ENCODE measurements at places on chromosomes 7 and 10.
A peak's percentile ranks its signal among the peaks of the same experiment; 100 is the strongest.

GRCh38 chr7:155266440-155266839 is 31.2 kb upstream of the INSIG1 start:
- no peak for DNase-seq

DNA sequence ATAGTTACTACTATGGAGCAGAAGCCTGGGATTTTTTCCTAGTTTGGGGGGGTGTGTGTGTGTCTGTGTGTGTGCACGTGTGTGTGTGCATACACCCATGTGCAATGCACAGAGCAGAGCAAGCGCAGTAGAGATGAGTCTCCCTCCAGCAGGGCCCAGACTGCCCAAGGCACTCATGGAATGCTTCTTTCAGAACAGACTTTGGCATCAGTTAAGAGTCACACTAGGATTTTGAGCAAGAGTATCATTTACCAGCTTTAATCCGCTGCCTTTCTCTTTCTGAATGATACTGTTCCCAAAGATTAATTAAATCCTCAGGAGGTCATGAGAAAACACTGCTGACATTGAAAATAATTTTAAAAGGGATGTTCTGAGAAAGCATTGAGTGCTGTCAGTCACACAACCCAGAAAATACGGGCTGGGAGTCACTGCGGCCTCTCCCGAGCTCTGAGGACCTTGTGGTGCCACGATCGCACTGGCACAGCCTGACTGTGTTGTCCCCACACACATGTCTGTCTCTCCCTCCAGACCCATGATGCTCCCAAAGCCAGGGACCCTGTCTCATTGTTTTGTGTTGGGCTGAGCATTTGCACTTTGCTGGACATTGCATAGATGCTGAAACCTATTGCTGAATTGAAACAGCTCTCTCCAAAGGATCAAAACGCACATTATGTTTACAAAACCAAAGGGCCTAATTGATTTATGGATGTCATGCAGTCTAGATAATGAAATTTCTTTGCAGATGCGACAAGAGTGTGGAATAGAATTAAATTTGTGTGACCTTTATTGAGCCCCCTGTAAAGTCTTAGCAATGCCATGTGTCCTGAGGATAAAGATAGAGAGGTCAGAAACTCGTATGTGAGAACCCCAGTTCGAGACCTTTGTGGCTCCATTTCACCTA is 54.7 kb upstream of the FIGNL1 start:
- DNase-seq: no peak

- peak; percentile 69 for DNase-seq
These were observed 99.8 kb downstream of the SND1 start for GRCh38 chr7:127751490-127752448.

DNA sequence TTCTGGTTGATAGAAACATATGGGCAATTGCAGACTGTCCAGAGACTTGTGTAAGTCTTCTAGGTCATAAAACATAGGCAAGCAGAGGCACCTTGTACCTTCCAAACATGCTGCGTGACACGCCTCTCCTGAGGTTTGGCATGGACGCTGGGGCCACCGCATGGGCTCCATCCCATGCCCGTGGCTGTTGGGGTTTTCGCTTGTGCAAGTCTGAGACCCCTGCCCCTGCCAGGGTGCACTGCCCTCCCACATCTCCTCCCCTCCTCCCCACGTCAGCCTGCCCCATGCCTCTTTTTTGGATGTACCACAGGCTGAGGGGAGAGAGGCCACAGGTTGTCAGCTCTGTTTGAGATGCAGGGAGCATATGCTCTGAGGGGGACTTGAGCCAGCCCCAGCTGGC is 19.0 kb downstream of the EIF3B start:
- DNase-seq: no peak

DNA sequence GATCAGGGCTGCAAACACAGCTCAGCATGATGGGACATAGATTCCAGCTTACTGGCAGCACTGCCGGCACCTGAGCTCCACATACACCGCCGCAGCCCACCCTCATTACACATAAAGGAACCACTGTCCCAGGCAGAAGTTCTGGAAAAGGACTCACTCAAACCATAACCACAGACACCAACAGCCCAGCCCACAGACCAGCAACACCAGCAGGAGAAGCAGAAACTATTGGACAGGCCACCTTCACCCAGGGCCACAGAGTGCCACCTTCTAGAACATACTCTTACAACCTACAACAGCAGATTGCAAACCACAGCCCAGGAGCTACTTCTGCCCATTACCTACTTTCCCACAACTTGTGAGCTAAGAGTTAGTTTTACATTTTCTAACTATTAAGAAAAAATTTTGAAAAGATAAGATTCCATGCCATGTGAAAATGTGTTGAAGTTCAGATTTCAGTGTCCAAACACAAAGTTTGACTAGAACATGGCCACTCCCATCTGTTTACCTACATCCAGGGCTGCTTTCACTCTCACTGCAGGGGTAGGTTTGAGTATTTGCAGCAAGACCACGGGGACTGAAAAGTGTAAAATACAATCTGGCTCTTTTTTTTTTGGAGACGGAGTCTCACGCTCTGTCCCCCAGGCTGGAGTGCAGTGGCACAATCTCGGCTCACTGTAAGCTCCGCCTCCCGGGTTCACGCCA is 153.0 kb downstream of the TNS3 start:
- DNase-seq: no peak

DNA sequence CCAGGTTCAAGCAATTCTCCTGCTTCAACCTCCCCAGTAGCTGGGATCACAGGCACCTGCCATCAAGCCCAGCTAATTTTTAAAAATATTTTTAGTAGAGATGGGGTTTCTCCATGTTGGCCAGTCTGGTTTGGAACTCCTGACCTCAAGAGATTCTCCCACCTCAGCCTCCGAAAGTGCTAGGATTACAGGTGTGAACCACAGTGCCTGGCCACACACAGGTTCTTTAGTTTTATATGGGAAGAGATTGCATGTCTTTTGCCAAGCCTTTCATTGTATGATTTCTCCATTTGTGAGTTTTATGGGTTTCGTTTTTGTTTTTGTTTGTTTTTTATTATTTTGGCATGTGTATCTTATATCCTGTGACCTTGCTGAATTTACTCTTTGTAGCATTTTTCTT is 40.9 kb downstream of the C1GALT1 start:
- DNase-seq: no peak

GRCh38 chr10:109451879-109452278 is 471.4 kb downstream of the XPNPEP1 start:
- DNase-seq: no peak

DNA sequence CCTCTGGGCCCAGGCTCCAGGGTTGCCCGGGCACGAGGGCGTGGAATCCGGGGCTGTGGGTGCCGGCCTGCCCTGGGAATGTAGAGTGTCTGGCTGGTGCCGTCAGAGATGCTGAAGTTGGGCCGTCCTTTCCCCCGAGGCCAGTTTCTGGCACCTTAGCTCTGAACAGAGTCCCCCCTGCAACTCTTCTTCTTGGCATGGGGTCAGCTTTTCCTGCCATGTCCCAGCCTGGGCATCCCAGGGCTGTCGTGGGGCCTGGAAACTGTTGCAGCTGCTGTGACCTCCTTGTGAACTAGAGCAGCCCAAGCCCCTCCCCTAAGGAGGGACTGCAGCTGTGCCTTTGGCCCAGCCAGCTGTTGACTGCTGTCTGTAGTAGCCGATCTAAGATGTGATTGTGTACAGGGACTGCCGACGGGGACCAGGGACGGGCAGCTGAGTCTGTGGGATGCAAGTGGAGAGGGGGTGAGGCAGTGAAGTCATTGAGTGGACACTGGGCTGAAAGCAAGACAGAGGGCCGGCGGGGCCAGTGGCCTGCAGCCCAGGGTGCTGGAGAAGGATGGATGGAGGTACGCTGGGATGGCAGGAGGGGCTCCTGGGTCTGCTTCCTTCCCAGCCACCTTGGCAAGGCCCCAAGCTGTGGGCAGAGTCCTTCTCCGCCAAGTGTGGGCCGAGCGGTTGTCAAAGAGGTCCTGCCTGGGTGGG is 35.8 kb downstream of the GBX1 start:
- no peak for DNase-seq

DNA sequence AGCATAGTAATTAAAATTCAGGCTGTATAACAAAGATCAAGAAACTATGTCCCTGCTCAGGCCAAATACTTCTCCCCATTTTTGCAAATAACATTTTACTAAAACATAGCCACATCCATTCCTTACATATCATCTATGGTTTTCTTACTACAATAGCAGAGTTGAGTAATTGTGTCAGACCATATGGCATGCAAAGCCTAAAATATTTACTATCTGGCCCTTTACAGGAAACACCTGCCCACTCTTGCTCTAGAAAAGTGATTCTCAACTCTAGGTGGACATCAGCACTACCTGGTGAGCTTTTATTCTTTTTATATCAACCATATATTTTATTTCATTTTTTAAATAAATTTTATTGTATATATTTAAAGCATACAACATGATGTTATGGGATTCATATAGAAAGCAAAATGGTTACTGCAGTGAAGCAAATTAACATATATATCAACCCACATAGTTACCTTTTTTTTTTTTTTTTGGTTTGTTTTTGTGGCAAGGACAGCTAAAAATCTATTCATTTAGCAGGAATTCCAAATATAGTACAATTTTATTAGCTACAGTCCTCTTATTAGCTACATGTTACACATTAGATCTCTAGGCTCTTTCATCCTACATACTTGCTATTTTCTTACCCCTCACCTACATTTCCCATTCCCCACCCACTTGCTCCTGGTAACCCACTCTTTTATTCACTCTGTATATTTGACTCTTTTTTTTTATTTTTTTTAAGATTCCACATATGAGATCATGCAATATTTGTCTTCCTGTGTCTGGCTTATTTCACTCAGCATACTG is 19.6 kb downstream of the ABI1 start:
- no peak for DNase-seq

- no peak for DNase-seq
These were observed 9.0 kb upstream of the RASSF4 start for GRCh38 chr10:44950326-44951225.

DNA sequence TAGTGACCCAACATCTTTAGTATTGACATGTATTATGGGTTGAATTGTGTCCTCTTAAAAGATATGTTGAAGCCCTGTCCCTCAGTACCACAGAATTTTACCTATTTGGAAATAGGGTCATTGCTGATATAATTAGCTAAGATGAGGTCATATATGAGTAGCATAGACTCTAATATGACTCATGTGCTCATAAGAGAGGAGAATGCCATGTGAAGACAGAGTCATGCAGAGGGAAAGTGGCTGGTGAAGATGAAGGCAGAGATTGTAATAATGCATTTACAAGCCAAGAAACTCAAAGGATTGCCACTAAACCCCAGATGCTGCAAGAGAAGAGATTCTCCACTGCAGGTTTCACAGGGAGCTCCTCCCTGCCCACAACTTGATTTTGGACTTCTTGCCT is 496.4 kb downstream of the KIF20B start:
- DNase-seq: no peak

GRCh38 chr10:74502963-74503608 is 323.3 kb upstream of the KAT6B start:
- no peak for DNase-seq

- no peak for DNase-seq
These were observed 71.1 kb upstream of the CUX1 start for GRCh38 chr7:101746314-101746713.

DNA sequence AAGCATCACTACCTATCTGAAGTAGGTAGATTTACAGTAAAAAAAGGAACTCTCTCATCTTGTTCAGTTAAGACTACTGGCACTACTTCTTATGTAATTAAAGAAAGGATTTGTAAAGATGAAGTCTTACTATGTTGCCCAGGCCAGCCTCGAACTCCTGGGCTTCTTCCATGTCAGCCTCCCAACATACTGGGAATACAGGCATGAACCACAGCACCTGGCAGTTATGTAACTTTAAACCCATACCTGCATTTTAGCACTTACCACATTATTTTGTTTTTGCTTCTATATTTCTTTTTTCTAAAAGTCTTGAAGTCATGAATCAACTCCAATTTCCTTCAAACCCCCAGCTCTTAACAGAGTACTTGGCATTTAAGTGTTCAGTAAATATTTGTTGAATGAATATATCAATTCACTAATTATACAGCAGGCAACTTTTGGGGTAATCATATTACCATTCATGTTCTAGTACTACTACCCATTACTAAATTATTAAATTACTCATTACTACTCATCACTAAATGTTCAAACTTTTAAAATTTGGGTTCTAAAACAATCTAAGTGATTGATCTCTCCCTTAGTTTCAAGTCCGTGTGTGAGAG is 31.6 kb upstream of the CCDC71L start:
- no peak for DNase-seq

DNA sequence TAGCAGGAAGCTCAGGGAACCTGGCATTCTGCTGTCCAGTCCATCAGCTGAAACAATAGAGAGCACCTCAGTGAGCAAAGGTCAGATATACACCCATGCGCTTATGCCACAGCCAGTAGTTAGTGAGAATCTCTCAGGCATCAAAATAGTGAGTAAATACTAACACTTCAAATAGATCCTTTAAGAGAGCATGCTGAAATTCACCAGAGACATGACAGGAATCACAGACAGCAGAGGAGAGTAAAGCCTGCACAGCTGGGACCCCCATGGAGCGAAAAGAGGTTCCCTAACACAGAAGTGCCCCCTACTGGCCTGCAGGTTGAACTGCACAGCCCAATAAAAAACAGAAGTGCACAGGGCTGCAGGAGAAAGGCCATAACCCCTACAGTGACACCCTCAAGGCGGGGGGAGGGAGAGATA is 57.6 kb upstream of the ANTXRL start:
- DNase-seq: no peak

DNA sequence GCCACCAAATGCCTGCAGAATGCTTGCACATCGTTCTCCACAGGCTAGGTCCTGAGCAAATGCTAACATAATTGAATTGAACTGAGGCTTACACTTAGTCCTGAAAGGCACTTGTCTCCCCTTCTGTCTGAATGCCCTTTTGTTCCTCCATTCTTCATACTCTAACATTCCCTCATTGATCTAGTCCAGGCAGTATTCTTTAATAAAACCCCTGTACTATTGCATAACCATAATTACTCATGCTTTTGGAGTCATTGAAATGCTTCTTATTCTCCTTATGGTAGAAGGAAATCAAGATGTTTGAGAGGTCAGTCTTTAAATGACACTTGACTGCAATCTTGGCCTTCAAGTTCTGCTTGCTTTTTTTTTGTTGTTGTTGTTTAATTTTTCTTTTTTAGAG is 7.1 kb downstream of the PI4K2A start:
- DNase-seq: no peak

GRCh38 chr7:120207037-120207436 is 65.9 kb upstream of the KCND2 start:
- no peak for DNase-seq
